ENCODE measurements at places on chromosomes 16 and 17. TPM values are rescaled to one million over a fixed set of nuclear protein-coding genes. Genes with fewer than 3 reads are reported as not detected.

The USP43 gene
- 0.66 TPM for polyA plus RNA-seq

The HSDL1 gene
- polyA plus RNA-seq = 12.4 TPM

The WNK4 gene
- polyA plus RNA-seq = 0.06 TPM

The OR3A2 gene
- polyA plus RNA-seq = 0.37 TPM

All from B cell (primary cell).